ENCODE measurements at places on chromosomes 16 and 17. TPM values are rescaled to one million over a fixed set of nuclear protein-coding genes. Genes with fewer than 3 reads are reported as not detected.

CXCL16 gene
- not detected for total RNA-seq

GAS7 gene
- total RNA-seq, result 0.46 TPM

SYNGR3 gene
- total RNA-seq, result 12.0 TPM

NPIPA8 gene
- 18.5 TPM for total RNA-seq

SPEM1 gene
- total RNA-seq, result not detected

RABEP1 gene
- total RNA-seq, result 70.9 TPM

ABCA8 gene
- total RNA-seq, result not detected

SLFN14 gene
- not detected for total RNA-seq
